Lung microvascular endothelial cell (primary cell): ENCODE measurements at places on chromosomes 6 and 20.

DNA sequence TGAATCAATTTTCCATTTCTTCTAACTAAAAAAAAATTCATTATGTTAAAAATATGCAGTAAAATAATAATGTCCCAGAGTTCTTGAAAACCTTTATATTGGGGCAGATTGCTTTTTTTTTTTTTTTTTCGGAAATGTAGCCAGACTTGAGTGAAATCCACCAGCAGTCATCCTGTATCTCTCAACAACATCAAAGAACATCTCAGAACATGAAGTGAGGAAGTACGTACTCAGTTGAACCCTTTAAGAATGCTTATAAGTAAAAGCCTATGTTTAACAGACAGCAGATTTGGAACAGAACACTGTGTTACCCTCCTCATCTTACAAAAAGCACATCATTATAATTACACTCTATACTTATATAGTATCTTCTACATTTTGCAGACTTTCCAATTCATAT, 51.0 kb upstream of the SUPT3H start:
- no peak for DNase-seq

DNA sequence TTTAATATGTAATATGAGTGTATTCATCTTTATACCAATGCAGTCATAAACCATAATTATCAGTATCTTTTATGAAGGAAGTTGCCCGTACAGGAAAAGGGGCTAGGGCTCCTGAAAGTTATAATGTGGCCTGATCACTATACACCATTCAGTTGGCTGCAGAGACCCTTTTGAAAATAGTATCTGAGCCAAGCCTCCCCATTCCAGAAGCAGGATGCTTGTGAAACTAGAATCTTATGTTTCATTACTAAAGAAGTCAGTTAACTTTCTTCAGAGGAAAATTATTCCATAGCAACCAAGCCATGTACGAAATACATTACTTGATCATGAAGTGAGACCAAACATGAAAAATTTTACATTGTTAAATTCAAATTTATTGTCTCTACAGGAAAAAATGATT, 251.5 kb upstream of the TCF21 start:
- DNase-seq = no peak

GRCh38 chr6:31972709-31973350, 892 bp upstream of the DXO start:
- peak; percentile 55 for DNase-seq

DNA sequence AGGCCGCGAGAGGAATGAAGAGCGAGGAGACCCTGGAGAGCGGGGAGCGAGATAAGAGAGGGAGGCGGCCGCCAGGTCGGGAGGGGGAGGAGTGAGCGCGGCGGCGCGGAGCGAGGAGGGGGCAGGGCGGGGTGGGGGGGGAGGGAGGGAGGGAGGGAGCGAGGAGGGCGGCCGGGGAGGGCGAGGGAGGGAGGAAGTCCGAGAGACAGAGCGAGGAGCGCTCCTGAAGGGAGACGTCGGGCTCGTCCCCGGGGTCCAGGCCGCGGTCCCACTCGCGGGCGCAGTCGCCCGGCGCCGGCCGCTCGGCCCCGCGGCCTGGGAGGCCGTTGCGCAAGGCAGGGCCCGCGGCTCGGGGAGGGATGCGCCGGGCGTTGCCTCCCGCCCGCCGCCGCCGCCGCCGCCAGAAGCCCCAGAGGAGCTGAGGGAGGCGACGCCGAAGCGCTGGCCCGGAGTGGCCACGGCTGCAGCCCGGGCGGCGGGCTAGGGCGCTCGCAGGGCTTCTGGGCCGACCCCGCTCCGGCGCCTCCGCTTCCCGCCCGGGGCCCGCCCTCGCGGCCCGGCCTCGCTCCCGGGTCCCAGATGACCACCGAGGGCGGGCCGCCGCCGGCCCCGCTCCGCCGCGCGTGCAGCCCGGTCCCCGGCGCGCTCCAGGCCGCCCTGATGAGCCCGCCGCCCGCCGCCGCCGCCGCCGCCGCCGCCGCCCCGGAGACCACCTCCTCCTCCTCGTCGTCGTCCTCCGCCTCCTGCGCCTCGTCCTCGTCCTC, at the start of gene FOXF2:
Gene FOXF2 (plus strand): TSS at position 208 of the 764 bp plus-strand sequence. CDS start 372 bp downstream, at position 580.
- no peak for DNase-seq

- no peak for DNase-seq
Measured at GRCh38 chr6:3026791-3027626, 27.3 kb downstream of the NQO2 start.

DNA sequence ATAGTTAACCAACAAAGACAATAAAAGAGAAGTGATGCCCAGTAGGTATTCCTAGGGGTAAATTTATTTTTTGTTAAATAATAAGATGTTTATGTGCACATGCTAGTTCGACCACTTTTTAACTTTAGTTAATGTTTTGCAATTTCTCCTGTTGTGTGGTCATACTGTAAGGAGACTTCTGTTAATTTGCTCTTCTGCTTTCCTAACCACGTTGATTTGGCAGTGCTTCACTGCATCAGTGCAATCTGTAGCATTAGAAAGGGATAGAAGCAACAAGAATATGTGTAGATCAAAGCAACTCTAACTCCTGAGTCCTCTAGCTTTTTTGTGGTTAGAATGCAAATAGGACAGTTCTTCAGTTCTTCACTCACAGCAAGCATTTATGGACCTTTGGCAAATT, 13.9 kb downstream of the MYB start:
- no peak for DNase-seq

GRCh38 chr6:156545931-156546330, 231.2 kb upstream of the ARID1B start:
- no peak for DNase-seq

DNA sequence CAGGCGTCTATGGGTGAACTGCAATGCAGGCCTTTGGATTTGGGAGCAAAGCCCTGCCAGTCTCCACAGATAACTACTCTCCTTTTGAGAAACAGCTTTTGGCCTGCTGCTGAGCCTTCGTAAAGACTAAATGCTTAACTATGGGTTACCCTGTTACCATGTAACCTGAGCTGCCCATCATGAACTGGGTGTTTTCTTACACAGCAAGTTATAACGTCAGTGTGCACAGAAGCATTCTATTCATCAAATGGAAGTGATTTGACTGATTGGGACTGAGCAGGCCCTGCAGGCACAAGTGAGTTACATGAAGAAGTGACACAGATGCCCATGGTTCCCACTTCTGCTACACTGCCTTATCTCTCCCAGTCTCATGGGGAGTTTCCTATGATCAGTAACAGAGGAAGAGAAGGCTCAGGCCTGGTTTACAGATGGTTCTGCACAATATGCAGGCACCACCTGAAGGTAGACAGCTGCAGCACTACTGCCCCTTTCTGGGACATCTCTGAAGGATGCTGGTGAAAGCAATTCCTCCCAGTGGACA, 319.1 kb downstream of the CD83 start:
- no peak for DNase-seq

DNA sequence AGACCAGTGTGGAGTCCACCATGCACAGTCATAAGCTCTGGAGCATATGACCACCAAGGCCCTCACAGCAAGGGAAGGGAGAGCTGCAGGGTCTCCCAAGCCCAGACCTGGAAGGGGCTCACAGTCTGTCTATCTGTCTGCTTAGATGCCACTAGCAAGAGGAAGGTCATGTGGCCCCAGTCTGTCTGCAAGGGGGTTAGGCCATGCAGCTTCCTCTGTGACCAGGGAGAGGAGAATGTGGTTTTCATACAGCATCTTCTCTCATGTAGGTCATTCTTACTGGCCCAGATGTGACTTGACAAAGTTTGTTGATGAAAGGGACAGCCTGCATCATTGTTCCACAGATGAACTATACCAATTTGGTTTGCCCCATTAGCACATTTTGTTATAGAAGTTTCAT, 260.8 kb downstream of the FARS2 start:
- no peak for DNase-seq

DNA sequence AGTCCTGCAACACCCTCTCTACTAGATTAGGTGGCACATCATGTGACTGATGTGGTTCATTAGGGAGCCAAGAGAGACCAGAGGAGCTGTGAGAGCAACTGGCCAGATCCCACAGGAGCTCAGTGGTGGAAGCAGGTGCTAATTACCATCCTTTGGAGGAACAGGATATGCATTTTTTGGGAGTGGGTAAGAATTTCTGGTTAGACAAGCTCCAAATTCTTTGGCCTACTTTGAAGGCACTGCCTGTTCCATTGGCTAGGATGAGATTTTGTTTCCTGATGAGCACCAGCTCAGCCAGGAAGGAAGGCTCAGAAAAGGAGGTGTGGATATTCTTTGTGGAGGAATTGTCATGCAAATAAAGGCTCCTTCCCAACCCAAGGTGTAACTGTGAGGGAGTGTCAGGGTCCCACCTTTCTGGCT, 130.3 kb upstream of the BMP2 start:
- no peak for DNase-seq

DNA sequence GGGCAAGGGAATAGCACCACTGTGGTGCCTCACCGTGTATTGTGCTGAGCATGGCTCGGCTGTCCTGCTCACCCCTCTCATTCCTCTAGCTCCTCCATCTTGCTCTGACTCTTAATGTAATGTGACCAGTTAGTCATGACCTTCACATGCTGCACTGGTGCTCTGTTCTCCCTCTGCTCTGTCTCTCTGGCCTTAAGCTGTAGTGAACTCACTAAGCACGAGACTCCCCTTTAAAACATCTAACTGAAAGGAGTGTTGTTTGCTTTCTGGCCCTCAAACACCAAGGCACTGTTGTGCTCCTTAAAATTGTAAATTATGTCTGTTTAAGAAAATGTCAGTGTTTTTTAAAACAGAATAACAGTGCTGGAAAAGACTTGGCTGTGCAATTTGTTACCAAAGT, 140.4 kb downstream of the HDGFL1 start:
- DNase-seq = no peak

GRCh38 chr20:41349266-41349665, 8.6 kb downstream of the LPIN3 start:
- no peak for DNase-seq

- DNase-seq = no peak
Measured at GRCh38 chr6:9593554-9593953, 821.3 kb downstream of the TFAP2A start.

DNA sequence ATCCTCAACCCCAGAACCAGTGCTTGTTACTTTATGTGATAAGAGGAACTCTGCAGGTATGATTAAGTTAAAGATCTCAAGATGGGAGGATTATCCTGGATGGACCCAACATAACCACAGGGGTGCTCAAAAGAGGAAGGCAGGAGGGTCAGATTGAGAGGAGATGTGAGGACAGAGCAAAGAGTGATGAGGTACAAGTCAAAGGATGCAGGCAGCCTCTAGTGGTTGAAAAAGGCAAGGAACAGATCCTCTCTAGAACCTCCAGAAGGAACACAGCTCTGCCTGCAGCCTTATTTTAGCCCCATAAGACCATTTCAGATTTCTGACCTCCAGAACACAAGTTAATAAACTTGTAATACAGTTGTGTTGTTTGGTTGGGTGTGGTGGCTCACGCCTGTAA, 41.2 kb downstream of the PDSS2 start:
- DNase-seq = no peak

GRCh38 chr20:14957402-14957801, 620.0 kb upstream of the FLRT3 start:
- DNase-seq = no peak

DNA sequence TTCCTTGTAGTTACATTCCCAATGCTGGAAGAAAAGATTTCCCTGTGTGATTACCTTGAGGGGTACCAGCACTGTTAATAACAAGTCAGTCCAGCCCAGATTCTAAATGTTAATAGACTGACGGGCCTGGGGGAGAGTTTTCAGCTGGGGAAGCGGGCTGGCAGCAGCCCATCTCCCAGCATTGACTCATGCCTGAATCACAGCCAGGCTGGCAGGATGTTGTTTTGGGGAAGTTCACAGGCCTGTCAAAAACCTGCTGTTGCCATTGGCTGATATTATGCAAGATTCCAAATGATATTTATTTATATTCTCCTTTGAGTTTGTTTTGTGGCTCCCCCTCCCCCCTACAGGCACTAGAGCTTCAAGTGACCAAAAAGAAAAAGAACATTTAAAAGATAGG, 213.9 kb upstream of the CNR1 start:
- DNase-seq = peak; percentile 82

DNA sequence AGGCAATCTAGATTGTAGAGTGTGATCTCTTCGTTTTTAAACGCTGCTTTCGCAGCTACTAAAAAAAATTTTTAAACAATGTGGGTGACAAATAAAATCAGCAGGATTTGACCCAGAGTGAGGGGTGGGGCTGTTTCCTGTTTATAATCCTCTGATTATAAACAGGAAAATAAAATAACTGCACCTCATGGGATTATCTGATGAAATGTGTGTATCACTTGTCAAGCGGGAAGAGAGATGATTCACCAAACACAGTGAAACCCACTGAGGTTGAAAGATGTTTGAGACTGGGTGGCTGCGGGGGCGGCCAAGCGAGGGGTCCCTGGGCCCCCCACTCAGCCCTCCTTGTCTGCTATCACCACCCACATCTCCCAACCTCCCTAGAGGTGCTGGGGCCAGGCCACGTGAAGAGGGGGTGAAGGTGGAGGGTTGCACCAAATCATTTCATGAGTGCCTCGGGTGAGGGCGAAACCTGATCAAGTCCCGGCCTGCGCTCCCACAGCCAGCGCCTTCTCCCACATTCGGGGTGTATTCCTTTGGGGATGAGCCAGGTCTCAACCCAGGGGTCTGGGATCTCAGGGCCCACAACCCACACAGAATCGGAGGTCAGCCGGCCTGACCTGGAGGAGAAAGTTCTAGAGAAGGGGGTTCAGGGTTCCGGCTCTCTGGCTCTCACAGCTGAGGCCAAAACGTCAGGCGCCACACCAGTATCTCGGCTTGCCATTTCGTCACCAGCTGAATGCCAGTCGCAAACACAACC, 212.5 kb downstream of the BMP7 start:
- no peak for DNase-seq

DNA sequence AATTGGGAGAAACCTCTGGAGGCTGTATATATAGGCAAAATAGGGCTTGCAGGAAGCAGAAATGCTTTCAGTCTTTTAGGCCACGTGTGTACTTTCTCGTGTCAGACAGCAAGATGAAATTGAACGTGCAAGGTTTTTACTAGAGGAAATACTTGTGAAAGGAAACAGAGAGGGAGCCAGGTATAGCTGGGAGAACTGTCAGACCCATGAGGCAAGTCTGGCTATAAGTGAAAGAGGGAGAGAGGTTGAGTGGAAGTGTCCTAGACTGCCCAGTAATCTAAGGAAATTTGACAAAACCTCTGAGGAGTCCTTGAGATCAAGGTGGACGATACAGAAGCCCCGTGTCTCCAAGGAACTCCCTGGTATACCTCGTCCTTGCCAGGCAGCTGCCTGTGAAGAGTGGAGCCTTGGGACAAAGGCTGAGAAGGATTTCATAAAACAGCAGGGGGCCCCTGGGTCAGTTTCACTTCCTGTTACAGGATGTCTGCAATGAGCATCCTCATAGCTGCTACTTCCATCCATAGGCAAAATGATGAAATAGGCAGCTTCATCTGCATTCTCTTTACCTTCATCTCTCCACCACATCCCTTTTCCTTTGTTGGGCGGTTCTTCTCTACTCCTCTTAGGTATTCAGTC, 114.4 kb upstream of the MAP3K7 start:
- DNase-seq = no peak

DNA sequence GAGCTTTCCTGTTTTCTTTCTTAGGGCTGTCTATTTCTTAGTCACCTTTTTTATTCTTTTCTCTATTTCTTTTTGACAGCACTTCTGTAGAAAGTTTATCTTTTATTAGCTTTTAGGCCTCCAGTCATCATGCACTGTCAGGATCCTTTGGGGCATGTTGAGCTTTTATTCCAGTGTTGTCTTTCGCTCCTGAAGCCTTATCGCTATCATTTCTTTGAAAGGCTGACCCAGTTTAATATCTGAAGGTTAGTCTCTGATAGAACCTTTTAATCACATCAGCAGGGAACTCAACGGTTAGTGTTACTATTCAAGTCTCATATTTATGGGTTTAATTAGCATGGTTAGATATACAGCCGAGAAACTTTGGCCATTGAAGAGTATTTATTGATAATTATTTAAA, 745.9 kb downstream of the TBC1D32 start:
- DNase-seq = no peak
